ENCODE measurements at places on chromosomes 5 and 9. TPM values are rescaled to one million over a fixed set of nuclear protein-coding genes. Genes with fewer than 3 reads are reported as not detected.

- DNase-seq = peak; percentile 45
Observed at GRCh38 chr5:93583768-93584595, 960 bp downstream of the NR2F1 start.

GRCh38 chr5:178462816-178463215 lies 127.4 kb downstream of the COL23A1 start:
- DNase-seq = no peak

- peak; percentile 61 for DNase-seq
Observed at GRCh38 chr5:73437101-73437776, 11.3 kb downstream of the FOXD1 start.

GRCh38 chr9:135888766-135889394 lies 18.5 kb downstream of the CAMSAP1 start:
- DNase-seq = no peak

DNA sequence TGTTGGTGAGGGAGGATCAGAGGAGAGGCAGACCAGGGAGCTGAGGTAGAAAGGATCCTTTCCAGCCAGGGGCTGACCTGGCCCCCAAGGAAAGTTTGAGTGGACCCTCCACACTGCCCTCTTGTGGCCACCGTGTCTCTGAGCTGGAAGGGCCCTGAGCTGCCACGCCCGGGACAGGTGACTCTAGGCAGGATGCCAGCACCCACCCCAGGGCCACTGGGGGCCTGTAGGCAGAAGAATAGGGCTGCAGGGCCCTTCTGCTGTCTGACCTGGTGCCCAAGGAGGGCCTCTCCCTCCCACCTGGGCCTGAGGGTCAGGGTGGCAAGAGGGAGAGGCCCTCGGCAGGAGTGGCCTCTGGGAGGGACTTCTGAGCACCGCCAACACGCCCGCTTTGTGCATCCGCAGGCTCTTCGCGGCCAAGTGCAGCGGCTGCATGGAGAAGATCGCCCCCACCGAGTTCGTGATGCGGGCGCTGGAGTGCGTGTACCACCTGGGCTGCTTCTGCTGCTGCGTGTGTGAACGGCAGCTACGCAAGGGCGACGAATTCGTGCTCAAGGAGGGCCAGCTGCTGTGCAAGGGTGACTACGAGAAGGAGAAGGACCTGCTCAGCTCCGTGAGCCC lies 76.8 kb downstream of the LMX1B start:
- DNase-seq = peak; percentile 46

DNA sequence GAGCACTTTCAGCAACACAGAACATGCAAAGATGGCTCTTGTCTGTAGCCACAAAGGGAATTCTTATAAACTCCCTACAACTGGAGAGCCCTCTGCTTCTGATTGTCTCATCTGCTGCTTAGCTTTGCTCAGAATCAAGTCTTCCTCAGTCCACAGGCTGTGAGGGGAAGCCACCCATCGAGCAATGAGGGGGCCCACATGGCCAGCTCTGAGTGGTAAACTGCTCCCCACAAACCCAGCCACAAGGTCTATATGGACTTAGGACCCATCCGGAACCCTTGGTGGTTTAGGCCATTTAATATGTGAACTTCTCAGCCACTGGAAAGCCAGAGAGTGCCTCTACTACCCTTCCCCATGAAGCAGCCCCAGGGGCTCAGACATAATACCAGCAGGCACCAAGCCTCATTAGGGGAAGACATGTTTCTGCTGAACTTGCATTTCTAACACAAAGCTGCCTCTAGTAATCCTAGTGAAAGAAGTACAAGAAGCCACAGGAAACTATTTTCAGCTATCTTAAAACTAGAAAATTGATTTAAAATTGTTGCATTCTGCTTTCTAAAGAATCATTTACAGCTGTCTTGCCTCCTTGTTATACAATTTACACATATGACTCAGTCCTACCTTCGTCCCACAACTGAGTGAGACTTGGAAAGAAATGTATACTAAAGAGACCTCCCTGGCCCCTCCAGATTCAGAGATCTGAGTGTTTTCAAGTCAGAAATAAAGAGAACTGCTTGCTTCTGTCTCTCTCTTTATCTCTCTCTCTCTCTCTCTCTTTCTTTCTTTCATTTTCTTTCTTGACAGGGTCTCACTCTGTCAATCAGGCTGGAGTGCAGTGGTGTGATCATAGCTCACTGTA lies 90.2 kb downstream of the ESM1 start:
- no peak for DNase-seq

GRCh38 chr5:55205001-55205400 lies 22.1 kb downstream of the MCIDAS start:
- no peak for DNase-seq

- no peak for DNase-seq
Observed at GRCh38 chr9:86181379-86182315, 77.8 kb downstream of the C9orf153 start.

DNA sequence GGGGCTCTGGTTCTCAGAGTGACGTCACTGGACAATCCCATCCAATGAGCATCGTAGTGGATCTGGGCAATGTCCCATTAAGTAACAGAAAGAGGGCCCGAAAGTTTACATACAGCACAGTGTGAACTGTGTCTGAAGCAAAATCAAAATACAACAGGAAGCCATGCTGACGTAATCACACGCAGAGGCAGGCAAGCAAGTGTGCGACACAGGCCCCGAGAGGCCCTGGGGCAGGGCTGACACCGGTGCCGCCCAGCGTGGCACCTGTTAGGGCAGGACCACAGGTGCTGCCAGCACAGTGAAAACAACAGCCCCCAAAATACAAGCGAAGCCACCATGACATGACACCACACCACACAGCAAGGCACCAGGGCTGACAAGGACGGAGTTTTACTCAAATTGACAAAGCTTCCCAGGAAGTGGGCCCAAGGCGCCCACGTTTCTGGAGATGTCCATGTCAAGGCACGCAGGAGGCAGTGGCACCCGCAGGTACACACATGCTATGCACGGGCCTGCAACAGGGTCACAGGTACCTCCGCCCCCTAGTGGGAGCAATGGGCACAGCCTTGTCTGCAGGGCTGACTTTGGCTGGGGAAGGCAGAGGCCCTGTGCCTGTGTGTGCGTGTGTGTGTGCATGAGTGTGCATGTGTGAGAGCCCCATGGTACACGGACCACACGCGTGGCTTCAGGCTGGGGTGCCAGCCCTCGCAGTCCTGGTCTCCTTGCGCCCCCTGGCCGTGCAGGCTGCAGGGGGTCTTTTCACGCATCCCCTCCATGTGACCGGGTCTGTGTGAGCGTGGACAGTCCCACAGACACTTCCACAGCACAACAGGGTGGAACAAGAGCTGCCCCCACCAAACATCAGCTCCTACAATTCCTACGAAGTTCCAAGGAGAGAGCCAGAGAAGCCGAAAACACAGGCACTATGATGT lies 19.6 kb downstream of the QSOX2 start:
- DNase-seq = no peak

DNA sequence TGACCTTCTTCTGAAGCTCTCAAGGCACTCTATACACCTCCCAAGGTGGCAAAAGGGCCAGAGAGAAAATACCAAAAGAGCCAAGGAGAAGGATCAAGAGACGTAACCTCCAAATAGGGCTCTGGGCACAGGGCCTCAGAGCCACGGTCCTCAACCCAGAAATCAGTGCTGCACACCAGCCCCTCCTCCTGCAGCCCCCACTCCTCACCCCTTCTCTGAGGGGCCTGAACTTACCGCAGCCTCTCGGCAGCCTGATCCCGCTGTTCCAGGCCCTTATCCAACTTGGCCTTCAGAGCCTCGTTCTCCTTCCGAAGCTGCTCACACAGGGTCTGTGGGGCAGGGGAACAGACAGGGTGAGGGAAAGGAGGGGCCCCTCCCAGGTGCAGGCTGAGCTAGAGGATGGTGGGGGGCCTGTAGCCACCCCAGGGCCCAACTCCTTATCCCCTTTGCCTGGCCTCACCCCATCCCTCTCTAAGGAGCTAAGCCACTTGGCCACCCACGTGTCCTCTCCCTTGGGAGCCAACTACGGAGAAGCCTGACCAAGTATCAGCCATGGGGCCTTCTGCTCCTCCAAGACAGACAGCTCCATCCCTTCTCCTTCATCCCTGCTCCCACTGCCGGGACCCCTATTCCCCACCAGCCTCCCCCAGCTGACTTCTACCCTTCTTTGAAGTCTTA lies 28.8 kb downstream of the TNIP1 start:
- no peak for DNase-seq

DNA sequence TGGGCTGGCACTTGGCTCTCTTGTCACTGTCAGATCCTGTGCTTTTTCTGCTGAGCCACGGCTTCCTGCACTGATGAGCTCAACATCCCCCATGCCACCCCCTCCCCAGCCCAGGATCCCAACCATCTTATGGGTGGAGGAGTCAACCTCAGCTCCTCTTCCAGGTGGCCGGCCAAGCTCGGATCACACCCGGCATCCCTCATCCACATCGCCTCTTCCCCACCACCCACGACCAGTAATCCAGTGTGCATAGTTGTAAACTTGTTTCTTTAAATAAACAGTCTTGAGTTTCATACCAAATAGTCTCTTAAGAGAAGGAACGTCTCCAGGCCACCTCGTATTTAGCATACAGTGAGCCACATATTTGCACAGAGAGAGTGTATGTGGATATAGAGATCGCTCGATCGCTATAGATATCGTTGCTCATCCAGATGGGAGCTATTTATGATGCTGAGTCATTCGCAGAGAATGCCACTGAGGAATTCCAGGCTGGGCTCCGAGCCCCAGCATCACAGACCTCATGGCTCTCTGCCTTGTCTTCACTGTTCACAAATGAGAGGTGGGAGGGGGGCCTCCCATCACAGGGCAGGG lies 61.8 kb upstream of the CPLX2 start:
- no peak for DNase-seq

DNA sequence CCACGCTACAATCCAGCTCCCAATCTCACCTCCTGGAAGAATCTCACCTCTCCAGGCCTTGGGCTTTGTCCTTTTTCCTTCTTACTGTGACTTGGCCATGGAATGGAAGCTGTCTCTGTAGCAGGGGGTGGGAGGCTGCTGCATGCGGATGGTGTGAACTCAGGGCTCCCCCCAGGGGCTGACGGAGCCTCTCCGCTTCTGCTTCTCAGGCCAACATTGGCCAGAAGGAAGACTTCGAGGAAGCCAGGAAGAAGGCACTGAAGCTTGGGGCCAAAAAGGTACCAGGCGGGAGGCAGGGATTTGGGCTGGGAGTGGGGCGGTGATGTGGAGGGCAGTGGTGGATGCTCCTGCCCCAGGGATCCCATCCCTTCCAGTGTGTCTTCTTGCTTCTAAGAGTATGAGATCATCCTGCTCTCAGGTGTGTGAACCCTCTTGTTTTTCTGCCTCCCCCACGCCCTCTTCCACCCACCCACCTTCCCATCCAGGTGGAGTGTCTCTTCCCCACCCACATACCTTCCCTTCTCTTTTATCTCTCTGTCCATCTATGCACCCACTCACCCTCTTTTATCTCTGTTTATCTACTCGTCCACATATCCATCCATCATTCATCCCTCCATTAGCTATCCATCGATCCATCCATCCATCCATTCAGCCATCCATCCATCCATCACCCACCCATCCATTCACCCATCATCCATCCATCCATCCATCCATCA lies 9.5 kb downstream of the ASS1 start:
- no peak for DNase-seq

- no peak for DNase-seq
Observed at GRCh38 chr9:89814340-89815040, 209.7 kb downstream of the GADD45G start.

GRCh38 chr9:7536310-7536939 lies 263.2 kb downstream of the DMAC1 start:
- DNase-seq = peak; percentile 15

- no peak for DNase-seq
Observed at GRCh38 chr5:158054223-158055110, 195.5 kb upstream of the CLINT1 start.

GRCh38 chr5:74622122-74622521 lies 18.4 kb downstream of the ENC1 start:
- DNase-seq = no peak

GRCh38 chr9:85443190-85443598 lies 298.6 kb downstream of the AGTPBP1 start:
- no peak for DNase-seq

DNA sequence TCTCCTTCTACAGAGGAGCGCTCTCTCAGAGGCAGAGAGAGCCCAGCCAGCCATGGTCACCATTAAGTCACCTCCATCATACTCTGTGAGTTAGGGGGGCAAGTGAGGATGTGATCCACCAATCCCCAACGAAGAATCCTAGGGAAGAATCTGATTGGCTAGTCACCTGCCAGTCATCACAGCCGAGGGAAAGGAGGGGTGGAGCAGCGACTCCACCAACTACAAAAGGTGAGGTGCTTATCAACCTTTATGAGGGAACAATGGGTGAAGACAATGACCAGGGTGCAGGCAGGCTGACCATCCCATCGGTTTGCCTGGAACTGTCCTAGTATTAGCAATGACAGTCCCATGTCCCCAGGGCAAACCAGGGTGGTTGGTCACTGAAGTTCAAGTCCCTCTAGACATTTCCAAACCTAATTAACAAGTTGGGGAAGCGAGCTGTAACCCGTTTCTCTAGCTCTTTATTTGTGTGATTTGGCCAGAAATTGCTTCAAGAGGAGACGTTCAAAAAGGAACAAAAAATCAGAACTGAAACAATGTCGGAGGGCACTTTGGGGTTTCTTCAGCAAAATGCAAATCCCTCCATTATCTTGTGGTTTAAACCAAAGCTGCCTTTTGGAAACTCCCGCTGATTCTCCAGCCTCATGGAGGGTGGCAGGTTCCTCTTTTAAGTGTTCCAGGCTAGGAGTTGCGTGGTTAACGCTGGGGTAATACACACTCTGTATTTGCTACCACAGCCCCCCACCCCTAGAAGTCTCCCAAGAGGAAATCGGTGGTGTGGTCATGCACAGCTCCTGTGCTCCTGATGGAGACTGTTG lies 18.8 kb upstream of the FCN1 start:
- no peak for DNase-seq

DNA sequence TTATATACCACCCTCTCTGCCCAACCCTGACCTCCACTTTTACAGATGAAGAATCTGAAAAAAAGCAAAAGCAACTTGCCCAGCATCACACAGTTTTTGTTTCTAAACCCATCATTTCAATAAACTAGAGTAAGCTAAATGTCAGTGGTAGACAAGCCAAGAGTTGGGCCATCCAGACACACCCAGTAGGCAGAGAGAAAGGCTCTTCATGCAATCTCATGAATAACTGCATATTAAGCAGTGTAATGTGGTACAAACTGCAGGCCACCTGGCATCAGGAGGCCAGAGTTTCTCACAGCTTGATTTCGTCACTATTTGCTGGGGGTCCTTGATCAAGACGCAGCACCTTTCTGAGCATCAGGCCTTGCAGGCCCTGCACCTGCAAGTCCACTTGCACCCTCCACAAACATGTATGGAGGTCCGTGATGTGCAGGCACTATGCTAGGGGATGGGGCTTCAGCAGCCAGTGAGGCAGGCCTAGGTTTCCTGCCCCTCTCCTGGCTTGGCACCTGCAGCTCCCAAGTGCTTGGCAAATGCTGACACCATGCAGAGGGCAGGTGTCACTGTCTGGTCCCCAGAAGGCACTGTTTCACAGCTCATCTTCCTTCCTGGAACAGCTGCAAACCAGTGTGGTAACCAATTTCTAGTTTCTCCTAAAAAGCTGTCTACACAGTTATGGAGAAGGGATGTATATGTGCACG lies 29.8 kb downstream of the ADAM19 start:
- no peak for DNase-seq

The PCDHA3 gene
- polyA plus RNA-seq = not detected

The OR13C4 gene
- polyA plus RNA-seq = not detected

The SMIM3 gene
- polyA plus RNA-seq = 9.6 TPM

The NMUR2 gene
- not detected for polyA plus RNA-seq

The DOCK8 gene
- 0.56 TPM for polyA plus RNA-seq

Data from psoas muscle (tissue), 8 donors.